ENCODE measurements at places on chromosomes 2 and 18. TPM values are rescaled to one million over a fixed set of nuclear protein-coding genes. Genes with fewer than 3 reads are reported as not detected.

LYPD1 gene
- total RNA-seq: not detected

SKA1 gene
- total RNA-seq: not detected

FOXI3 gene
- total RNA-seq: not detected

- no peaks in the 10 kb centered on the region for H3K36me3 ChIP-seq
- H3K4me1 ChIP-seq: no peaks in the 10 kb centered on the region
- H3K27me3 ChIP-seq: no peaks in the 10 kb centered on the region
These were observed 4.1 kb downstream of the USP37 start for GRCh38 chr2:218564056-218564455.

PRKAG3 gene
- total RNA-seq: not detected

SNED1 gene
- 46.9 TPM for total RNA-seq

- H3K27ac ChIP-seq: no peak overlapping the region
- H3K36me3 ChIP-seq: no peaks in the 10 kb centered on the region
These were observed 9.2 kb downstream of the LRRFIP1 start for GRCh38 chr2:237636578-237636977.

DNA sequence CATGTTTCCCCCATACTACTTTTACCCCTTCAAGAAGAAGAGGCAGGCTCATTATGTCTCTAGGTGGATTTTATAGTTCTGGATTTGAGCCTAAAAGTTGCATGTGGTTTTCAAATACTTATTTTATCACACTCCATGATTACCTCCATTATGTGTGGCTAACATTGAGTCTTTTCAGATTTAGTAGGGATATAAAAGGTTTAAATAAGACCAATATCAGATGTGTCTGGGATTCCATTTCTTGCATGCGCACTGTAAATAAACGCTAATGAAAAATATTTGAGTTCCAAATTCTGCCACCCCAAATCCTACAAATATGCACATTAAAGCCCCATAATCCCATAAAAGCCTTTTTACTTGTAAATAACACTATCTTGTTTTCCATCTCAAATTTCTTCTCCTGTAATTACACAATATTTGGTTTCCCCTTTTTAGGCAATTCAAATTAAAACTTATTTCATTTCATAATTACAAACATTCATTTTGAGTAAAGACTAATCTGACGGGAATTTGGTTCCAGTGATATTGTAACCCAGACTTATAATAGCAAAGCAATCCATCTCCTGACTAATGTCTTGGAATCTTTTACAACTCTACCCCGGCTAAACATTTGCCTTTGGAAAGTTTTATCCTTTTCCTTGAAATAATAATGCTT lies 600.0 kb downstream of the SLC4A3 start:
- no peaks in the 10 kb centered on the region for H3K36me3 ChIP-seq
- no peak overlapping the region for H3K27ac ChIP-seq
- no peak overlapping the region for H3K4me3 ChIP-seq
- no peaks in the 10 kb centered on the region for H3K27me3 ChIP-seq
- H3K4me1 ChIP-seq: no peaks in the 10 kb centered on the region
- DNase-seq: no peak

DNA sequence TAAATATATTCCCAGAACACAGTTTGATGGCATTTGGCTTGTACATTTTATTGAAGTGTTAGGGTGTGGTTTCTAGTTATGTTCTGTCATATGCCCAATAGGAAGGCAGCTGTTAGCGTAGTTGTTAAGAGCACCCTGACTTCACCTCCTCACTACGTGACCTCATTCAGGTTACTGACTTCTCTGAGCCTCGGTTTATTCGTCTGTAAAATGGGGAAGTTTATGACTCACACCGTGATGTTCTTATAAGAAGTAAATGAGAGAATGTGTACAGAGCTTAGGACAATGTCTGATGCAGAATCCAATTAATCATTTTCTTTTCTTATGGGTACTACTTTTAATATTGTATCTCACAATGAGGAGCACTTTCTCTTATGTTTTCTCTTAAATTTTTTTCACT lies 226.0 kb downstream of the PTPRM start:
- H3K36me3 ChIP-seq: no peaks in the 10 kb centered on the region
- no peaks in the 10 kb centered on the region for H3K4me1 ChIP-seq
- no peak for DNase-seq
- H3K27ac ChIP-seq: no peak overlapping the region
- no peak overlapping the region for H3K4me3 ChIP-seq
- H3K27me3 ChIP-seq: no peaks in the 10 kb centered on the region

DNA sequence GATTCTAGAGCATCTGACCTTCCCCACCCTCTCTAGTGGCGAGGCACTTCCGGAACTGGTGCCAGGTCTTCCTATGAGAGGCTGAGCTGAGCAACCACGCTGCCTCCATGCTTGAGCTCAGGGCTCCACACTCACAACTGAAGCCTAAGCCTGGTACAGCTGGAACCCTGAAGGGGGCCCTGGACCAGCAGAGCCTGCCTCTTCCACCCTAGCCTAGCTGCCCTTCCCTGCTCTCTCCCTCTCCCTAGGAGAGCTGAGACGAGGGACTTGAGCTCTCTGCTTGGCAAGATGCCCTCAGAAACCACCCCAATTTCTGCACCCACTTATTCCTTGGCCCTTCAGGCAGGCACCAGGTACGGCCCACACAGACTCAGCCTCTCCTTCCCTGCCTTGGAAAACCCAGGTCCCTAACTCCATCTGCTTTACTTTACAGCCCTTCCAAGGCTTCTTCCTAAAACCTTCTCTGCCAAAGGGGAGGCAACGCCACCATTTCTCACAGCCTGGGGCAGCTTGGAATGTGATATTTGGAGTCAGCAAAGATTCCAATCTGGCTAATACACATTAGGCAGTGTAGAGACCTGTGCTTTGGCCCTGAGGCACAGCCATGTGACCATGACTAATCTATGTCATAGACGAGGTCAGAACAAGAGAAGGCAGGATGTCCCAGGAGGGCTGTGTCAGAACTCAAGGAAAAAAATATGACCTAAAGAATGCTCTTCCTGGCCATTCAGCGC lies 18.8 kb downstream of the COX7A2L start:
- H3K27ac ChIP-seq: peak overlapping the region; percentile 70
- peaks cover 6% of the 10 kb centered on the region for H3K4me1 ChIP-seq
- DNase-seq: peak; percentile 64
- no peaks in the 10 kb centered on the region for H3K36me3 ChIP-seq
- no peaks in the 10 kb centered on the region for H3K27me3 ChIP-seq

DNER gene
- 2.6 TPM for total RNA-seq

SPATA3 gene
- total RNA-seq: not detected

DNA sequence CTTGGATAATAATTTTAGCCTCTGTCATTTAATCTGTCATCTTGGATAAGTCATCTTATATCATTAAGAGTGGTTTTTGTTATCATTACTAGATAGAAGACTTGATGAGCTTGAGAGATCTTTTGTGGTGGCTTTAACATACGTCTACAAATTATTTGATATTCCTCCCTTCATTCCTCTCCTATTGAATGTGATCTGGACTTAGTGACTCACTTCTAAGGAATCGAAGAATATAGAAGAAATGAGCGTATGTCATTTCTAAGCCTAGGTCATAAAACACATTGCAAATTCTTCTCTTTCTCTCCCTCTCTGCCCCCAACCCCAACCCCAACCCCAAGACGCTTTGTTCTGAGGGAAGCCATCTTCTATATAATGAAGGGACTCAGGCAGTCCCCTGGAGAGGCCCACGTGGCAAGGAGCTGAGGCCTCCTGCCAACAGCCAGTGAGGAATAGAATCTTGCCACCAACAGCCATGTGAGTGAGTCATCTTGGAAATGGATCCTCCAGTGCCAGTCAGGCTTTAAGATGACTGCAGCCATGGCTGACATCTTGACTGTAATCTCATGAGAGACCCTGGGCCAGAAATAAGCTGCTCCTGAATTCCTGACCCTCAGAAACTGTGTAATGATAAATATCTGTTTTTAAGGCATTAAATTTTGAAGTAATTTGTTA lies 221.6 kb upstream of the SP5 start:
- no peaks in the 10 kb centered on the region for H3K4me1 ChIP-seq
- no peaks in the 10 kb centered on the region for H3K27me3 ChIP-seq
- no peak for DNase-seq
- H3K4me3 ChIP-seq: no peak overlapping the region

- no peak overlapping the region for H3K4me3 ChIP-seq
- no peaks in the 10 kb centered on the region for H3K36me3 ChIP-seq
- no peaks in the 10 kb centered on the region for H3K27me3 ChIP-seq
- H3K4me1 ChIP-seq: peaks cover 5% of the 10 kb centered on the region
- H3K27ac ChIP-seq: peak overlapping the region; percentile 7
These were observed 4.7 kb downstream of the RTKN start for GRCh38 chr2:74436848-74437695.

DHRS9 gene
- 3.3 TPM for total RNA-seq

DNA sequence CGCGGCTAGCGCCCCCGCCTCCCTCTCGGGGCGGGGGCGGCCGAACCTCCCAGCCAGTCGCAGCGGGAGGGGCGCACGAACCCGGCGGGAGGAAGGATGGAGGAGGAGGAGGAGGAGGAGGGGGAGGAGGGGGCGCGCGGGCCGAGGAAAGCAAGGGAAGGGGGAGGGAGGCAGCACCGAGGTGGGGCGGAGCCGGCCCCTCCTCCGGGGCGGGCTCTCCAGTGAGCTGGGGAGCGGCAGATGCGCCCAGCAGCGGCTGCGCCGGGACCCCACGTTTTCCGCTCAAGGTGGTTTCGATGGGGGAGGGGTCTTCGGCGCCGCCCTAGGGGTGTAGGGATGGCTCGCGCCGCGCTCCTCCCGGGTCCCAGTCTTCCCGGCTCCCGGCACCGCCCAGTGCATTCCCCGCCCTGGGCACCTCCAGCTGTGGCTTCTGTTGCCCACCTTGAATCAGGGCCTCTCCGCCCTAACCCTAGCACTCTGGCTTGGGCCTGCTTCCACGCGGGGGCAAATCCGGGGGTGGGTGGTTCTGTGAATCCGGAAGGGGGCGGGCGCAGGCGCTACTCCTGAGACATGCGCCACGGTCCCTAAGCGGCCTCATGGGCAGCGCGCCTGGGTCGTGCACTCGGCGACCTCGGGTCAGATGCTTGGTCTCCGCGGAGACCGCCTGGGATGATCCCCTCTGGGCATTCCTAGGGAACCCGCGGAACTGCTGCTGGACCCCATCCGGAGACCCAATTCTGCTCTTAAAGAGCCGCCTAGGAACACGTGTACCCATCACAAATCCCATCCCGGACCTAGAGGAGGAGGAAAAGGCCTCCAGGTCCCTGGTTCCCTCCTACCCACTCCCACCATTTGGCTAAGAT lies at the start of gene FBXO41:
Gene FBXO41 (minus strand): TSS at position 183 of the 863 bp plus-strand sequence. CDS start 14,848 bp downstream, outside the sequence.
- H3K4me3 ChIP-seq: peak within 1 kb of the TSS; percentile 85
- no peaks in the 10 kb centered on the region for H3K4me1 ChIP-seq
- no peak within 1 kb of the TSS for H3K27ac ChIP-seq
- no peaks in the 10 kb centered on the region for H3K27me3 ChIP-seq

- H3K4me3 ChIP-seq: no peak overlapping the region
- no peak for DNase-seq
- H3K27me3 ChIP-seq: no peaks in the 10 kb centered on the region
- no peak overlapping the region for H3K27ac ChIP-seq
- no peaks in the 10 kb centered on the region for H3K36me3 ChIP-seq
These were observed 221.0 kb downstream of the SLC8A1 start for GRCh38 chr2:40230707-40231432.

DNA sequence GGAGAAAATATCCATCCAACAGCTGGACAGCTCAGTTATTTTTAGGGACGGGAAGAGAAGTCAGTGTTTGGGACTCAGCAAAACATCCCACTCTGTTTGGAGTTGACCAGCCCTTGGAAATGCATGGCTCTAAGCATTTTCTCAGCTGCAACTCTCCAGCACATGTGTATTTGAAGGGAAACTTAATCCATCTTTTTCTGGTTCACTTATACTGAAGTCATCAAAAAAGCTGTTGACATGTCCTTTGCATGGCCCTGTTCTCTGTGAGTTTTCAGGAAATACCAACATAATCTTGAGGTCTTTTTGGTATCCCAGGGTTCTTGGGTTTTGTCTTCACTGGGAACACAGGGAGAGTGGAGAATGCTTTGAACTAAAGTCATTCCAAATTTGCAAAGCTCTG lies 91.9 kb upstream of the CELF4 start:
- no peak for DNase-seq
- H3K36me3 ChIP-seq: no peaks in the 10 kb centered on the region
- no peak overlapping the region for H3K27ac ChIP-seq
- no peaks in the 10 kb centered on the region for H3K27me3 ChIP-seq

DNA sequence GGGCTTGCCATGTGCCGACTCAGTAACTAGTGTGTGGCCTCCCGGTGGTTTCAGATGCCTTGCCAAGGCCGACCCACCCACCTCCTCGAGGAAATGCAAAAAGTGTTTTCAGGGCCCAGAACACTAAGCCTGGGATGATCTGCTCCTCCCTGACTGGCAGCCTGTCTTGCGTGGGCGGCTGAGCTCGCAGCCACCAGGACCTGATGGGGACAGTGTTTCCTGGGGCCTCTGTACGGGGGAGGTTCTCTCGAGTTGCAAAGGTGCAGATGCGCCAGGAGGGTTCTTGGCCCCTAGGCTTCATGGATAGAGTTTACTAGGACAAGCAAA lies 85.2 kb downstream of the GLI2 start:
- H3K4me3 ChIP-seq: peak overlapping the region; percentile 49
- DNase-seq: no peak
- no peaks in the 10 kb centered on the region for H3K36me3 ChIP-seq
- peak overlapping the region; percentile 74 for H3K27ac ChIP-seq

DNA sequence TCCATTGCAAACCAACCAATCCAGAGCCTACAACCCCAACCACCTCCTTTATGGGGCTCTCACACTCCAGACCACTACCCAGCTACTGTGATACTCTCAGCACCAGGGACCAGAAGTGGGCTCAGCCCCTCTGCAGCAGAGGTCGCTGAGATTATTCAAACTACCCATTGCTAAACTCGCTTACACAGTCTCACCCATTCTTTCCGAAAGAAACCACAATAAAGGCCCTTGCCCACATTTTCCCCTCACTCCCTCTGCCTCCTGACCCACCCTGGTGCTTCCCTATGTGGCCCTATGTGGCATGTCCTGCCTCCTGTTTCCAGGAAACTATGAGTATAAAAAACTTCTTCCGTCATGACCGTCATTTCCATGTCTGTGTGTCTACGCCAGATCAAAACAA lies 10.7 kb downstream of the TEX51 start:
- H3K27me3 ChIP-seq: peaks cover 9% of the 10 kb centered on the region
- no peaks in the 10 kb centered on the region for H3K36me3 ChIP-seq
- no peak for DNase-seq

ESPNL gene
- 0.15 TPM for total RNA-seq

GRCh38 chr2:37582481-37583220 lies 88.8 kb downstream of the CDC42EP3 start:
- H3K4me3 ChIP-seq: peak overlapping the region; percentile 9
- no peaks in the 10 kb centered on the region for H3K27me3 ChIP-seq
- no peak for DNase-seq
- H3K27ac ChIP-seq: peak overlapping the region; percentile 29
- H3K4me1 ChIP-seq: peaks cover 16% of the 10 kb centered on the region
- no peaks in the 10 kb centered on the region for H3K36me3 ChIP-seq

- H3K27me3 ChIP-seq: no peaks in the 10 kb centered on the region
- no peaks in the 10 kb centered on the region for H3K4me1 ChIP-seq
- DNase-seq: no peak
These were observed 6.5 kb downstream of the PRPF40A start for GRCh38 chr2:152710713-152711112.

ASIC4 gene
- not detected for total RNA-seq

GRCh38 chr2:174740721-174741120 lies 23.6 kb downstream of the CHRNA1 start:
- H3K36me3 ChIP-seq: no peaks in the 10 kb centered on the region
- DNase-seq: no peak
- H3K27ac ChIP-seq: no peak overlapping the region
- H3K4me3 ChIP-seq: no peak overlapping the region

All from breast epithelium (tissue), 4 donors.